Stimulated activated CD4-positive, alpha-beta T cell treated with anti-CD3 and anti-CD28 coated beads, Interleukin-4, amount 100 ng/mL, for 48 hours (primary cell): ENCODE measurements at places on chromosomes 1 and 21.

DNA sequence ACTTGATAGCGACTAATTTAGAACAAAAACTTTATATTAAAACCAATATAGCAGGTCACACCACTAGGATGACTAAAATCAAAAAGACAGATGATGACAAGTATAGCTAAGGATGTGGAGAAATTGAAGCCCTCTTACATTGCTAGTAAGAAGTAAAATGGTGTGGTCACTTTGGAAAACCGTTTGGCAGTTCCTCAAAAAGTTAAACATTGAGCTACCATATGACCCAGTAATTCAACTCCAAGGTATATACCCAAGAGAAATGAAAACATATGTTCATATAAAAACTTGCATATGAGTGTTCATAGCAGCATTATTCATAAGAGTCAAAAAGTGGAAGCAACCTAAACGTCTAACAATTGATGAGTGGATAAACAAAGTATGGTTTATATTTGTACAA lies 13.0 kb upstream of the SERINC2 start:
- DNase-seq = no peak

DNA sequence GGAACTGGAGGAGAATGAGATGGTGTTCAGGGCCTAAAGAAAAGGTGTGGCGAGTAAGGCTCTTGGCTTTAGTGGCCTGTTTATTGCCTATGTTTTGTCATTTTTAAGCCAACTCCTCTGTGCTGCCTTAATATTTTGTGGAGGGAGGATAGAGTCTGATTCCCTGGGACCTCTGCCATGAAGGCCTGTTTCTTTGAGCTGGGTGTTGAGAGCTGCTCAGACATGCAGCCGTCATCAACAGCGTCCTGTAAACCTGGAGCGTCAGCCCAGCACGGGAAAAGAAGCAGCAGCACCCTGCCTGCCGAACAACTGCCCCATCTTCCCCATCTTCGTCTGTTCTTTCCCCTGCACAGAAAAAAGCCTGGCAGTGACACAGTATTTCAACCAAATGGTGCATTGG lies 27.1 kb upstream of the SNX27 start:
- no peak for DNase-seq

DNA sequence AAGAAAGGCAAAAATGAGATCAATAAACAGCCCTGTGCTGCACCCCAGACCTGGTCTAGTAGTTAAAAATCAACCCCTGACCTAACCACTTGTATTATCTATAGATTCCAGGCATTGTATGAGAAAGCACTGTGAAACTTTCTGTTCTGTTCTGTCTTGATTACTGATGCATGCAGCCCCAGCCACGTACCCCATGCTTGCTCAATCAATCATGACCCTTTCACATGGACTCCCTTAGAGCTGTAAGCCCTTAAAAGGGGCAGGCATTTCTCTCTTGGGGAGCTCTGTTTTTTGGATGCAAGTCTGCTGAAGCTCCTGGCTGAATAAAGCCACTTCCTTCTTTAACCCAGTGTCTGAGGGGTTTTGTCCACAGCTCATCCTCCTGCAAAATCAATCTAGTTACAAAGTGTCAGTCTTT lies 24.2 kb upstream of the CD34 start:
- no peak for DNase-seq

GRCh38 chr1:115906627-115907026 lies 65.7 kb upstream of the NHLH2 start:
- no peak for DNase-seq

DNA sequence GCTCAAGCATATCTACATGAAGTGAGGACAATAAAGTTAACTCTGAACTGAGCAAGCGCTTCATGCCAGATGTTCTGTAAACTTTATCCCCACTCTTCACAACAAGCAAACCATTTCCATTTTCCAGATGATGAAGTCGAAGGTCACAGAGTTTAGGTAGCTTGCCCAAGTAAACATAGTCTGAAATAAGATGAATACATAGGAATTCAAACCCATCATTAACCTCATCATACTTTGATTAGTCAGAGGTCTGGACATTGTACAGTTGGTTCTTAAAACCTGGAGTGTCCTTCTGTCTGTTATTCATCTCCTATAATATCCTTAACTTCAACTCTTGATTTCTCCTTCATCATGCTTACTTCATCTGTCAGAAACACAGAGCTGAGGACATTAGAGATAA lies 180.3 kb upstream of the C8B start:
- DNase-seq = no peak

- DNase-seq = no peak
Measured at GRCh38 chr1:96049759-96050409, 671.7 kb upstream of the PTBP2 start.

DNA sequence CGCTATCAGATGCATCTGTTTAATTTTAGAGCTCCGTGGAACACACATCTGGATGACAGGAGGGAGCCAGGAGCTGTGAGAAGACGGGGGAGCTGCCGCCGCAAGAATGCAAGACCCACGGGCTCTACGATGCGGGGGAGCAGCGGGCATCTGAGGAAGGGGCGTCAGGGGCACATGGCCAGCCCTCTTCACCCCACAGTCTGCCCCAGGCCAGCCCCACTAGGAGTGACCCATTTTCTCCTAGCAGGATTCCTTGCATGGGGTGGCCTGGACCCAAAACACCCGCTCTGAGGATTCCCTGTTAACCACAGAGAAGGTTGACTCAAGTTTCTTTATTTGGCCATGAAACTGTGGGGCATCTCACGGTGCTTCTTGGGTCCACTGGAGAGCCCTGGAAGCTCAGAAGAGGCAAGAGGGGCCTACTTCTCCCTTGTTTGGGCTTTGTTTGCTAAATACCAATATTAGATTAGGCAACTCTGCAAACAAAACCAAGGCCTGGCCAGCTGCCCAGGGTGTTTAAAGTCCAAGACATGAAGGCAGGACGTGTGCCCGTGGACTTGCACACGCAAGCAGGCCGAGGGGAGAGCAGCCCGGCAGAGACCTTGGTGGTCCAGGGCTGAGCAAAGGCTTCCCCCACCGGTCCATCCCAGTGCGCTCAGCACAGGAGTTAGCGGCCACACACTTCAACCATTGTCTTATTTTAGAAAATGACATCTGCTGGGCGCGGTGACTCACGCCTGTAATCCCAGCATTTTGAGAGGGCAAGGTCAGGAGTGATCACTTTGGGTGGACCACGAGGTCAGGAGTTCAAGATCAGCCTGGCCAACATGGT lies 89.8 kb downstream of the DHRS3 start:
- no peak for DNase-seq

DNA sequence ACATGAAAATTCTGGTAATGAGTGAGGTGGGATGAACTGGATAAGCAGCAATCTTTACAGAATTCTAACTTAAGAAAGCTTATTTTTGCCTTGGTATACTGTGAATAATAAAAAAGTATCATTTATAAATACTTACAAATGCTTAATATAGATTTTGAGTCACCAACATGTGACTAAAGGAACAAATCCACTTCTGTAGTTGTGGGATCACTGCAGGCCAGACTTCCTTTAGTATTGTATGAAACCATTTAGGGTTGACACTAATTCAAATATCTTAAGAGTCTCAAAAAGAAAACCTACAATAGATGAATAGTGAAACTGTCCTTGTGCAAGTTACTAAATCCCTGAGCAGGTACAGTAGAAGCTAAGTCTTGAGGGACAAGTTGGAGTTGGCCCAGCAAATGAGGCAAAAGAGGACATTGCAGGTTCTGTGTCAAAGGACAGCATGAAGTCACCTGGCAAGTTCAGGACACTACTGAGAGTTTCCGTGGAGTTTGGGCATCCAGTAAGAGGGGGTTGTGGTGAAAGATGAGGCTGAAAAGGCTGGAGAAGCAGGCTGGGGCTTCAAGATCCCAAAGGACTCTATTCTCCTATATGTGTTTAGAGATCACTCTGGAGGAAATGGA lies 5.9 kb upstream of the THEM4 start:
- DNase-seq = no peak

DNA sequence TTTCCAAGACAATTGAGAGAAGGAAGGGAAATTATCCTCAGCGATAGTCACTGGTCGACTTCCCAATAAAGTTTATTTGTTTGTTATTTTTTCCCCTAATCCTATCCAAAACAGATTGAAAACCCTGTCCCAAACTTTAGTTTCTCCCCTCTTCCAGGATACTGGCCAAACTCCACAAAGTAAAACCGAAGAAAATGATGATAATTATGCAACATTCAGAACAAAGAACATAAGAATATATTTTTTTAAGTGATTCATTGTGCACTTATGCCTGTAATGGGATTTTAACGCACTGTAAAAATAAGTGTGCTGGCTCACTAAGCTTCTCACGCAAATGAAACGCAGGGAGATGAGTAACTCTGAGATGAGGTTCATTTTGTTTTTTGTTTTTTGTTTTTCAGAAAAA lies 6.0 kb downstream of the GLIS1 start:
- DNase-seq = no peak

- DNase-seq = no peak
Measured at GRCh38 chr1:85240643-85241042, 18.8 kb downstream of the C1orf52 start.

DNA sequence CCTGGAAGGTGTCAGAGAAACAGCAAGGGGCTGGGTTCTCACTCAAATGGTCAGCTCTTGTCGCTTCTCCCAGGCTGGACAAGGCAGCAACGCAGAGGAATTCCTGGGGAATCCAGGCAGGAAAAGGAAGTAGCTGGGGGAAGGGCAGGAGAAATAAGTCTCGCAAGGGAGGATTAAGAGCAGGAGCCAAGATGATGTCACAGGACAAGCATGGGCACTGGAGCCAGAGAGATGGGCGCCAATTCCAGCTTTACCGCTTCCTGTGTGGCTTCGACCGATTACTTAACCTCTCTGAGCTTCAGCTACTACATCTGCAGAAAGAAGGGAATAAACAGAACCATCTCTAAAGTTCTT lies 70.5 kb downstream of the SSBP3 start:
- no peak for DNase-seq

DNA sequence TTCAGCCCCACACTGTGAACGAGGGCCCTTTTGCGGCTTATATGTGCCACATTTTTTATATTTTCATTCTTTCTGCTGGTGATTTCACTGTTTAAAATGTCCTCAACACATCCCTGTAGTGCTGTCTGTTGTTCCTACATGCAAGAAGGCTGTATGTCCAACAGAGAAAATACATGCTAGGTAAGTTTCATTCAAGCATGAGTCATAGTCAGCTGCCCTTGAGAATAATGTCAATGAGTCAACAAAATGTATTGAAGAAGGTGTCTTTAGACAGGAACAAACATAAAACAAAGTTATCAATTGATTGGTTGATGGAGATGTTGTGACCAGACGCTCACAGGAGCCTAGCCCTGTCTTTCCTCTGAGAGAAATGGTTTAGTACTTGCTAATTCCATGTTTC lies 553.4 kb downstream of the PLPP3 start:
- DNase-seq = no peak

DNA sequence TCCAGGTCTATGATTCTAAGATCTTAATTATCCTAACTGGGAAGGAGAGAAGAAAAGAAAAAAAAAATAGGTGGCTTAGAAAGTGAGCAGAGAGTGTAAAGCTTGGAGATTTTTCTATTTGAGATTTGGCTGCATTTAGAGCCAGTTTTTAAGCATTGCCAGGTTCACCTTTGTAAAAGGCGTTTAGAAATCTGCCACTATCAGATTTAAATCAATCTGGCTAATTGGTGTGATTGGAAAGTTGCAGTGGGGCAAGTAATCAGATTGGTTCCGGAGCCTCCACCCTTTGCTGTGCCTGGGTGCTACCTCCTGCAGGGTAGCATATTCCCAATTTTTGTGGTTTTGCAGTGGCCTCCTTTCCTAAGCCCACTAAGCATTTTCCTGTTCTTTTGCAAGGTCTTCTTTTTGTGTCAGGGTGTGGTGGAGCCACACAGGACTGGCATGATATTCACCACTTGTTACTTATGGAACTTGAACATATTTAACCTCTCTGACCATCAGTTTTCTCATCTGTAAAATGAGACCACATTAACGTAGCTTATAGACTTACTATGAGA lies 48.5 kb upstream of the PPP2R5A start:
- DNase-seq = no peak

- DNase-seq = peak; percentile 49
Measured at GRCh38 chr21:14773777-14774345, 227.7 kb upstream of the SAMSN1 start.

DNA sequence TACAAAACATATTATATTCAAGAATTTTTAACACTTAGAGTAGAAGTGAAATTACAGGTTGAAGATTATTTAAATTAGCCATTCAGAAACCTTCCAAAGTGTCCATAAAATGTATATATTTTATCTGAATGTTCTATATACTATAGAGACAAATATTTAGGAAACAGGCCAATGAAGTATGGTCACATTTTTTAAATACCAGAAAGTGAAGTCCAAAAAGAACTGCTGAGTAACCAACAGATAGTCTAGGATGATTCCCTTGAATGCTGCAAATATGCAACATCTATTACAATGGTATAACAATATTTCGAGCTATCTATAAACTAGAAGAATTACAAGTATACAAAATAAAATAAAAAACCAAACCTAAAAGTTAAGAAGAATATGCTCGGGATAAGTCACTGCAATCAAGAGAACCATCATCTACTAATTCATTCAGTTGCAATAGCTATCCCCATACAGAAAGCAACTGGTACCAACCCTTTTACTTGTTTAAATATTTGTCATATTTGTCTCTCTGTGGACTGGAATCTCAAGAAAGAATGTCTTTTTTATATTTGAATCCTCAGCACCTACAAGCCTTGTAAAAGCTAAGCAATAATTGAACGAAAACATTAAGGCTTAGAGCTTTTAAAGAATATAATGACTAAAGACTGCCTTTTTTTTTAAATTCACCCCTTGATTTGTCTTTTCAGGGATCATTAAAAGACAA lies 8.1 kb downstream of the ODF2L start:
- DNase-seq = no peak

- no peak for DNase-seq
Measured at GRCh38 chr1:224804220-224804619, 125.3 kb upstream of the DNAH14 start.

DNA sequence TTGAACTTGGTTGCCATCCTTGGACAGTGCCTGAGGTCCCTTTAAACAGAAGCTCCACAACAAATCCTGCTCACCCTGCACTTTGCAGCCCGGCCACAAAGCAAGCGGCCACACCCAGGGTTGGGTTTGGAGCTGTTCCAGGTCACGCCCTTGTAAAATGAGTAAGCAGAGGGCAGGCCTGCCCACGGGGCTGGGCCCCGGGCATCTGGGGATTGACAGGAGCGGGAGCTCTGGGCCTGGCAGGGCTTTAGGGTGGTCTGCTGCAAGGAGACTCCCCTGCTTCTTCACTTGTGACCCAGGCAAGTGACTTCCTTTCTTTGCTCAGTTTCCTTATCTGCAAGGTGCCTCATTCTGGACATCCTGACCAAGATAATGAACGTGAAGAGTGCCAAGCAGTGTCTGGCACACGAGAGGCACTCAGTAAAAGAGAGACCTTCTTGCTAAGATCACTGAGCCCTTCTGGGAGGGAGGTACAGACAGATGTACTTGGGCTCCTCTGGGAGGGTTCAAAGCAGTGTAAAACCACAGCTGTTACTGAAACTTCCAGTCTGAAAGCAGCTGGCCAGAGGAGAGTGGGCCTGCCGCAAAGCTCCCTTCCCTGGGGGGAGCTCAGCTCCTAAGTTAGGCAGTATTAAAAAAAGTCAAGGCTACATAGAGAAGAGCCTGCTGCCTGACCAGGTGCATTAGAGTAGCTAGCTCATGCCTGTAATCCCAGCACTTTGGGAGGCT lies 2.6 kb downstream of the E2F2 start:
- peak; percentile 78 for DNase-seq
